ENCODE measurements at places on chromosomes 3 and 15. TPM values are rescaled to one million over a fixed set of nuclear protein-coding genes. Genes with fewer than 3 reads are reported as not detected.
A peak's percentile ranks its signal among the peaks of the same experiment; 100 is the strongest.

LRRIQ4 gene
- 0.43 TPM for total RNA-seq

PLA2G4E gene
- total RNA-seq: not detected

- H3K27ac ChIP-seq: no peak overlapping the region
- no peaks in the 10 kb centered on the region for H3K4me1 ChIP-seq
- H3K4me3 ChIP-seq: peak overlapping the region; percentile 26
- H3K36me3 ChIP-seq: no peaks in the 10 kb centered on the region
Observed at GRCh38 chr15:89367485-89368451, 33.1 kb upstream of the POLG start.

- no peaks in the 10 kb centered on the region for H3K4me1 ChIP-seq
- no peak overlapping the region for H3K4me3 ChIP-seq
- no peaks in the 10 kb centered on the region for H3K27me3 ChIP-seq
- no peak overlapping the region for H3K27ac ChIP-seq
- no peaks in the 10 kb centered on the region for H3K36me3 ChIP-seq
Observed at GRCh38 chr3:177835917-177836316, 638.6 kb upstream of the TBL1XR1 start.

DNA sequence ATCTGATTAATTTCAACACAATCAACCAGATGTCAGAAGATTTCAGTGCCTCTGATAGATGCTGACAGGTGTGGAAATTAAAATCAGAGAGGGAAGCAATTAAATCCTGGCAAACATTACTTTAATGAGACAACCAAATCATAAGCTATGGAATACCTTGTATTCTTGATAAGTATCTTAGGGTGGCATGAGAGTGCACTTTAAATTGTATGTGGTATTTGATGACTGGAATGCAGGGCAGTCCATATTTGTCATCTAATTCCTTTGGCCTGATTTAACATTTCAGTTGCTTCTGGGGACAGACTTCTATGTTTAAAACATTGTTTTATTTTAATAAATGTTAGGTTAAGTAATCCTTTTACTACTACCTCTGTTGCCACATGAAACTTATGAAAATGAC lies 184.1 kb downstream of the LPP start:
- H3K27me3 ChIP-seq: no peaks in the 10 kb centered on the region
- DNase-seq: no peak
- H3K4me1 ChIP-seq: peaks cover 18% of the 10 kb centered on the region
- H3K27ac ChIP-seq: no peak overlapping the region

- H3K27ac ChIP-seq: no peak overlapping the region
- no peaks in the 10 kb centered on the region for H3K27me3 ChIP-seq
- no peak overlapping the region for H3K4me3 ChIP-seq
- DNase-seq: no peak
- no peaks in the 10 kb centered on the region for H3K4me1 ChIP-seq
Observed at GRCh38 chr15:39181940-39182339, 398.9 kb upstream of the THBS1 start.

Measured in right atrium auricular region (tissue), 2 donors.